ENCODE measurements at places on chromosomes 2 and 18. TPM values are rescaled to one million over a fixed set of nuclear protein-coding genes. Genes with fewer than 3 reads are reported as not detected.

DNA sequence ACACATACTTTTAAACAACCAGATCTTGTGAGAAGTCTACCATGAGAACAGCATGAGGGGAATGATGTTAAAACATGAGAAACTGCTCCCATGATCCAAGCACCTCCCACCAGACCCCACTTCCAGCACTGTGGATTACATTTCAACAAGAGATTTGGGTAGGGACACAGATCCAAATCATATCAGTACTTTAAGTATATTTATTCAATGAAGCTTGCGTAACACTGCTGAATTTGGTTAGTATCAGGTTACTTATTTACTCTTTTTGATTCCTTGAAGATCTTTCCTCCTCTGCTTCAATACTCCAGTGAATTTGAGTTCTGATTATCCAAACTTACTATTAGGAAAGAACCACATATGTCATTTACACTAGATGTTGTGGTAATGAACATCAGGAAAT is 418.6 kb downstream of the PIK3C3 start:
- DNase-seq: no peak

- DNase-seq: no peak
These were observed 204 bp downstream of the FAM110C start for GRCh38 chr2:46131-46470.

DNA sequence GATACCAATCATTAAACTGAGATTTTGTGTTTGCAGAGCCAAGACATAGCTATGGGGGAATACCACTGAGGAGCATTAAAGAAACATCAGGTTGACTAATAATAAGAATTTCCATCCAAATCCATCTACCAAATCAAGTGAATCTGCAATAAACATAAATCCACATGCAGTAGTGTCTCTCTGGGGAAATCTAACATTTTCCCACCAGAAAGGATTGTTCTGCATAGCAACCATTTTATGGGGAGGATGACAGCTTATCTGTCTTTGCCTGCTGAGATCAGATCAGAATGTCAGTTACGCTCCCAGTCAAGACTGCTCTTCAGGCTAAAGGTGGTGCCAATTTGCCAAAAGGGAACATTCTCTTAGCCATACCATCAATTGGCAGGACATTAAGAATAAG is 1098.9 kb upstream of the CHAC2 start:
- DNase-seq: no peak

- no peak for DNase-seq
These were observed 141.8 kb downstream of the HRH4 start for GRCh38 chr18:24602201-24602600.

DNA sequence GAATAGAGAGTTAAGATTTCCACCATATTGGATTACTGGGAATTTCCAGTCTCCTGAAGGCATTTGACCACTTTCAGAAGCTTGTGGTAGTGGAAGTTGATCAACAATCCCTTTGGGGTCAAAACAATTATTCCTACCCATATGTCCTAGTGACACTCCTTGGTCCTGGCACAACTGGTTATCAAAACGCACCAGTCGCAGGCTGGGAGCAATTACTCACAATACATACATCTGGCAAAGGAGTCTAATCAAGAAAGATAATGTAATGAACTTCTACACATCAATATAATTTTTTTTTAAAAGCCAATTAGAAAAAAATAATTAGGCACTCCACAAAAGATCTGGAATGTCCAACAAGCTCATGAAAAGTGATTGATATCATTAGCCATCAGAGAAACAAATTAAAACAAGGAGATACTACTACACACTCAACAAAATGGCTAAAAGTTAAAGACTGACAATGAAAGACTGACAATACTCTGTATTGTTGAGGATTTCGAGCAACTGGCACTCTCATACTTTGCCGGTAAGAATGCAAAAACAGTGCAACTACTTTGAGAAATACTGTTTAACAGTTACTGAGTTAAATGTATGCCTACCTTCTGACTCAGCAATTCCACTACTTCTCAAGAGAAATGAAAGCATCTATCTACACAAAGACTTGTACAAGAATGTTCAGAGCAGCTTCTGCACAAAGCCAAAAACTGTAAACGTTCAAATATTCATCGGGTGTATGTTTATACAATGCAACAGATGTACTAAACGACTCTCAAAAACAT is 2.0 kb downstream of the INO80C start:
- DNase-seq: no peak

SELENOI gene
- total RNA-seq: 35.7 TPM

B4GALT6 gene
- 8.9 TPM for total RNA-seq

ALKAL2 gene
- total RNA-seq: 1.9 TPM

TRIM43 gene
- not detected for total RNA-seq
